NCI-H510A treated with DMSO at 0.1 percent for 48 hours (cell line): ENCODE measurements at places on chromosomes 7 and 10.

DNA sequence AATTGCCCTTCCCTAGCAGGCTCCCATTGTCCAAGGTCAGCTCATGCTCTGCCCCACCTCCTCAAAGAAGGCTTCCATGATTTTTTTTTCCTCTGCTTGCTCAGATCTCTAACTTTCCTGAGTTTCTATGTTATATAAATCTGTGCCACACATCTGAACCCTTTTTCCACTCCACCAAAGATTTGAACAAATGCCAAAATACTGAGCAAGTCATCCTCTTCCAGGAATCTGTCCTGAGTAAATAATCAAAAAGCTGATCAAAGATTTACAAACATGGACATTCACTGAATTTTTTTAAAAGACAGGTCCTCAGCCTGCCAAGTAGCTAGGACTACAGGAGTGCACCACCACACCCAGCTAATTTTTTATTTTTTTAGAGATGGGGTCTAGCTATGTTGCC is 102.8 kb upstream of the ARID5B start:
- no peak for DNase-seq

GRCh38 chr7:223118-223800 is 30.9 kb downstream of the FAM20C start:
- DNase-seq: no peak

- DNase-seq: no peak
Measured at GRCh38 chr7:48363174-48363573, 191.9 kb downstream of the ABCA13 start.

DNA sequence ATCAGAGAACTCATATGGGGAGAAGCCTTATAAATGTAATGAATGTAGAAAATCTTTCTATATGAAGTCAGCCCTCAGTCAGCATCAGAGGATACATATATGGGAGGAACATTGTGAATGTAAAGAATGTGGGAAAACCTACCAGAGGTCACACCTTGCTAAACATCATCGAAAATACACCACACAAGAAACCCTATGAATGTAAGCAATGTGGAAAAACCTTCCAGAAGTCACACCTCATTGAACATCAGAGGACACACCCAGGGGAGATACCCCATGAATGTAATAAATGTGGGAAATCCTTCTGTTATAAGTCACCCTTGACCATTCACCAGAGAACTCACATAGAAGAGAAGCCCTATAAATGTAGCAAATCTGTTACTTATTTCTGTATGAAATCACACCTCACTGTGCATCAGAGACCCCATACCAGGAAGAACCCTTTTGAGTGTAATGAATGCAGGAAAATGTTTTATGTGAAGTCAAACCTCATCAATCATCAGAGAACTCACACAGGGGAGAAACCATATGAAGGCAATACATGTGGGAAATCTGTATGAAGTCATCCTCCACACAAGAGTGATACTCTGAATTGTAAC is 30.8 kb downstream of the ZNF12 start:
- DNase-seq: no peak

- no peak for DNase-seq
Measured at GRCh38 chr10:112539340-112539739, 92.3 kb downstream of the VTI1A start.

- no peak for DNase-seq
Measured at GRCh38 chr7:123748171-123748733, 551 bp downstream of the WASL start.
